ENCODE measurements at places on chromosomes 1 and 21.

- DNase-seq = no peak
Measured at GRCh38 chr21:24705201-24705600, 902.1 kb downstream of the MRPL39 start.

- DNase-seq = no peak
Measured at GRCh38 chr1:109388884-109389637, 8.7 kb downstream of the SORT1 start.

DNA sequence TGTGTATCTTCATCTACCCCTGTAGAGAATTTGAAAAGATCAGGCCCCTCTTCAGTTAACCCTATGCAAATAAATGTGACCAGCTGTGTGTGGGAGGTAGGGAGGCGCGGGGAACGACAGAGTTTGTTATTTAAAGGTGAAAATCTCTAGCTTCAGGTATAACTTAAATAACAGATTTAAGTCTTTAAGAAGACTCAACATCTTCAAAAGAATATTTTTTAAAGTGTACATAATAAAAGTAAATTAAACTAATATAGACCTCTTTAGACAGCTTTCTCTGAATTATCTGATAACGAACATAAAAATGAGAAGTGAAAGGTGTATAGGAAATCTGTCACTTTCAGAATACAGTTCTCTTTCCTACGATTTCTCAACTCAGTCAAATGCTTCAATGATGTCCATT, 16.0 kb downstream of the ANGPTL3 start:
- DNase-seq = no peak

- DNase-seq = no peak
Measured at GRCh38 chr1:42214447-42214871, 49.9 kb upstream of the GUCA2A start.

- DNase-seq = no peak
Measured at GRCh38 chr1:202644219-202645096, 65.8 kb downstream of the SYT2 start.

GRCh38 chr1:107244709-107245500, 104.1 kb downstream of the NTNG1 start:
- no peak for DNase-seq

GRCh38 chr1:178382372-178382771, 114.4 kb downstream of the CLEC20A start:
- DNase-seq = no peak

DNA sequence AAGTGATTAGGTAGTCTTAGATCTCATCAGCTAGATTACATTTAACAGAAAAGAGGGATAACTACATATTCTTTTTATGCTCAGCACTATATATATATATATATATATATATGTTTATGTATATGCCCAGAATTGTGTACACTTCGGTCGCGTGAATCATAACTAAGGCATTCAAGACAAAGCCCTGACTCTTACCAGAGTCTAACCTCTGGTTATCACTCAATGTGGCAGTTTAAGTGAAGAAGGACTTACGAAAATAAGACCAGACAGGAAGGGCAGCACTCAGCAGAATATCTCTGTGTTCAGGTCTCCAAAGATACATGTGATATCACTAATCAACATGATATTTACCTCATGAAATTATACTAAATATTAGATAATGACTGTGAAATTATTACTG, 1326.7 kb downstream of the MRPL39 start:
- no peak for DNase-seq

DNA sequence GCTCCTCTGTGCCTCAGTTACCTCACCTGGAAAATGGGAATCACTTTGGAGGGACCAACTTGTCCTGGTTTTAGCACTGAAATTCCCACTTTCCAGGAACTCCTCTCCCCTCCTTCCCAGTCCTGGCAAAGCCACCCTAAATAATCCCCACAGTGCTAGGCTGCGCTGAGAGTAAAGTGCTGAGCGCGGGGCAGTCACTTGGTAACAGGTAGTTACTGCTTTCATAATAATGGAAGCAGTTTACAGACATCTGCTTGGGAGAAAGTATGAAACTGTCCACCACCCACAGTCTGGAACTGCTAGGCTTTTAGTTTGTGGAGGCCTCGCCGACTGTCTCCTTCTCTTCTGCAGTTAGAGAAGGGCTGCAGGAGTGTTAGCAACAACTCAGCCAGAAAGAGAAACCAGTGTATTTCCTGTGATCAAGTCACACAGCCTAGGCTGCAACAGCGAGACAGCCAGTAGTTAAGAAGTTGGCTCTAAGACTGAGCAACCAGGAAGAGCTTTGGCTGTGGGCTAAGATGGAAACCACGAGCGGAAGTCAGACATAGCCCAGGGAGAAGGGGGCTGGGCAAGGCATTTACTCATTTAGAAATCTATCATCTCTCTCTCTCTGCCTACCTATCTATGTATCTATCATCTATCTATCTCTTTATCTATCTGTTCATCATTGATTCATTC, 30.8 kb upstream of the ABCG1 start:
- DNase-seq = no peak

DNA sequence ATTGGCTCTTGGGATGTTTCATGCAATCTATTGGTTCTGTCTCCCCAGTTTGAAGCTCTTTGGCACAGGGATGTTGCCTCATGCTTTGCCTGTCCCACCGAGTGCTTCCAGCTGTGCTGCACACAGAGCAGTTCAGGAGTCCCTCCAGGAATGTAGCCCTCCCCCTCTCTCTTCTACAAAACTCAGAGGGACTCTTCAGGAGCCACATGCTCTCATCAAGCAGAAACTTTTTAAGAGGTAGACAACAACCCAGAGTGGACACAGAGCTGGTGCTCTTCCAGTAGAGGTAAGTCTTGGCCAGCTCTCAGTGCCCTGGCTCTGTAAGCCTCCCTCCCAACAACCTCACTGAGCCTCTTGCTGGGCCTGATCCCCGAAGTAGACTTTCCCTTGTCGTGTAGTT, 11.6 kb upstream of the ZNF697 start:
- DNase-seq = no peak

DNA sequence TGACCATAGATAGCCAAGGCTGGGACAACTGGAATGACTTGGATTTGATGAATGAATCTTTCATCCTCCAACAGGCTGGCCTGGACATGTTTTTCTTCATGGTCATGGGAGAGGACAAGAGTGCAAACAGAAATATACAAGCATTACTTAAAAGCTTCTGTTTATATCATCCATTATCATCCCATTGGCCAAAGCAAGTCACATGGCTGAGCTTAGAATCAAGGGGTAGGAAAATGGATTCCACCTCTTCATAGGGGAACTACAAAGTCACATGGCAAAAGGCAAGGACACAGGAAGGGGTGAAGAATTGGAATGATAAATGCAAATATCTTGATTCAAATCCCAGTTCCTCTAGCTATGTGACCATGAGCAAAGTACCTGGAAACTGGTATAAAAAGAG, 90.2 kb upstream of the BARHL2 start:
- DNase-seq = no peak

All from H54 (cell line).